ENCODE measurements at places on chromosomes 3 and 15.

GRCh38 chr3:187852842-187853730, 107.8 kb upstream of the BCL6 start:
- DNase-seq, result no peak

DNA sequence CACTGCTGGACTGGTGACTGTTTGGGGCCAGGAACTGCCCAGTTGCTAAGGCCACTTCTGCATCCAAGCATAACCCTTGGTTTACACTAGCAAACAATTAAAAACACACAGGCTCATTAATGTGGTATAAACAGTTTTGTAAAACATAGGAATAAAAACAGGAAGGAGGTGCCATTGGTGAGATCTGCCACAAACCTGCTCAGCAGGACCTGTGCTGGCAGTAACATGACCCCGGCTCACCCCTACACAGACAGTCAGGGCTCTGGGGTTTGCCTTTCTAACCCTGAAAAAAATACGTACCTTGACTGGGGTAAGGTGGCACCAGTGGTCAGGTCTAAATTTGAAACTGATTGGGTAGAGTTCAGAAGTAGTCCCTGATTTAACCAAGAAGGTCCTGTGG, 76.2 kb downstream of the ATP1B3 start:
- no peak for DNase-seq

DNA sequence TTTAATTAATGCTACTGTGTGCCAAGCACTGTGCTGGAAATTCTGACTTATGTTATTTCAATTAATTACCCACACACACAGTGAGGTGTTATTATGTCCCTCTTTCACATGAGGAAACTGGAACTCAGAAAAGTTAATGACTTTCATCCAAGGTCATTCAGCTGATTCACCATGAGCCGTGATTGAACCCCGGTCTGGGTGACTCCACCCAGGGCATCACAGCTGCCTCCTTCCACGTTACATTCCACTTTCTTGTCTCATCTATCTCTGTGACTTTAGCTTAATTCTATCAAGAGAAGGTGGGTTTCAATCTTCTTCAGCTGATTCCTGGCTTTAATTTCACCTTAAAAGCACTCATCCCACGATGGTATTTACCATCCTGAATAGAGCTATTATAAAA, 16.3 kb downstream of the SRGAP3 start:
- no peak for DNase-seq

- DNase-seq, result no peak
Observed at GRCh38 chr3:9553021-9553947, at the start of gene LHFPL4. TSS of gene LHFPL4 (minus strand) at chr3:9553822. CDS start at chr3:9552679, 1,143 bp downstream.

GRCh38 chr3:61299343-61300005, 48.2 kb upstream of the FHIT start:
- no peak for DNase-seq

GRCh38 chr3:196639483-196640296, at the start of gene NRROS:
TSS of gene NRROS (plus strand) at chr3:196639694. CDS start at chr3:196654540, 14,846 bp downstream.
- no peak for DNase-seq

DNA sequence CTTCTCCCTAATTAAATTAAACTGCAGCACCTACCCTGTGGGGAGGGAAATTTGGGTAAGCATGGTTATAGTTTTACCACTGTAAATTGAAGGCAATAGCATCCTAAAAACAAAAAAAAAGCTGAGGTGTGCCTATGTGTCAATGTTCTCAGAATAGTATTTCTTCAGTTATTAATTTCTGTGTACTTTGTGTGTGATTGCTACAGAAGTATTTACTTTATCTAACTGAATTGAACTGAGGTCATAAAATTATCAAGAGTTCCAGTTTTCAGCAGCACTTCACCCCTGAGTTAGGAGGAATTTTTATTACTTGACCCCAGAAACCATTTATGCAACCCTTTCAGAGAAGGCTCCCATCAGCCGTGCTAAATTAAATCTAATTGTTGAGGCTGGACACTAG, 333.6 kb upstream of the ALCAM start:
- DNase-seq, result no peak

DNA sequence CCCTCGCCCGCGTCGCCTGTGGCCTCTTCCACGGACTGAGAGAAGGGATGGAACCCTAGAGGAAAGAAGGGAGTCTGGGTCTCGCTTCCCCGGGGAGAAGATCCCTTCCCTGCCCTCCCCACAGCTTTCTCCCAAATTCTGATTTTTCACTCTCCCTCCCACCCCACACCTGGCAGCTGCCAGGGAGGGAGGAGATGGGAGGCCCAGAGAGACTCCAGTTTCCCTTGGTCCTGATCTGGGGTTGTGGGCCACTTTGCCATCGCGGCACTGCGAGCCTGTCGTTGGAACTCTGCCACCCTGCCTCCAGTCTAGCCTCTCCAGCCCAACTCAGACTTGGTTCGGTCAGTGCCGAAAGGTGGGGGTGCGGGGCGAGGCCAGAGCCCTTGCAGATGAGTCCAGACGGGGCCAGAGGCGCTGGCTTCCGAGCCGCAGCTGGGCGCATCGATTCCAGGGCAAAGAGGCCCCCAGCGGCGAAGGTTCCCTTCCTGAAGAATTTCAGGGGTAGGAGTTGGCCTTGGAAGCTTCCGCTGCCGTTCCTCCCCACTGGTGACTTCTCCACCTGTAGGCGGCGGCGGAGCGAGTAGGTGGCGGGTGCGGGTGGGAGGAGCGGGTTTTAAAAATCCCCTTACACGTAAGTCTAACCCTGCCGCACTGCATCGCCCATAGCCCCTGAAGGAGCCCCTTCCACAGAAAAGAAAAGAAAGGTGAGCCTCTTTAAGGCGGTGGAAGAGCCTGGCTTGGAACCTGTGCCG, 5.2 kb downstream of the WNT5A start:
- no peak for DNase-seq

DNA sequence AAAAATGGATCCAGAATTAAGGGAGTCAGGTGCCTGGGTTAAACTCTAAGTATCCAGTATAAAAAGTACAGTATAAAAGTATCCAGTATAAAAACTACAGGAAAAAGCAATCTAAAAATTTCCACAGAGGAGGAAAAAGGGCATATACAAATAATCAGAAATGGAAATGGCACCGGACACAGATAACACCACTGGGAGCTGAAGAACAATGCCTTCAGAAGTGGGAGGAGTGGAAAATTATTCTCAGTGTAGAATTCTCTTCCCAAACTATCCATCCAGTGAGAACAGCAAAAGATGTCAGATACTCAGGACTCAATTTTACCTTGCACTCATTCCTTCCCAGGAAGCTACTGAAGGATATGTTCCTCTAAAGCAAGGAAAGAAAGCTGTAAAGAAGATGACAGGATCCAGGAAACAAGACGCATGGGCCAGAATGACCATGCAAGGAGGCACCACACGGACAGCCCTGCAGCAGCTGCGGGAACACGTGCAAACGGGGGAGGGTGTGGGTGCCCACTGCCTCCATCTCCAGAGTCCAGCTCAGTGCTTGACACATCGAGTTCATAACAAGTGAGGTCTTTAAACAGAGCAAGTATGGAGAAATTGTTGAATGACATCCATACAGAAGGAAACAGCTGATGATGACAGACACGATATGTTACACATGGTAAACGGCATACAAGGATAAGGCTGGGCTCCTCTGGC, 68.5 kb downstream of the CHSY1 start:
- no peak for DNase-seq

GRCh38 chr3:154794814-154795445, 285.2 kb upstream of the MME start:
- DNase-seq, result no peak

DNA sequence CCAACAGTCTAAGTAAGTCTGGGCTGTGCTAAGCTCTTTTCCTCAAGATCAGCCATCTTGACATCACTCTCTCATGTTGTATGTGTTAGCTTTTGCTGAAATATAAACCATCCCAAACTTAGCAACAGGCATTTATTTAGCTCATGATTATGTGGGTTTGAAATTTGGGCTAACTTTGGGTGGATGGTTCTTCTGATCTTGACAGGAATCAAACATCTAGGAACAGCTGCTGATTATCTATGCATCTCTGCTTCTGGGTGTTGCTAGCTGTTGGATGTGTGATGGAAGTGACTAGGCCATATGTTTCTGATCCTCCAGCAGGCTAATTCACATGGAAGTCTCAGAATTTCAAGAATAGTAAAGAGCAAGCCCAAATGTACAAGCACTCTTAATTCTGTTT, 615.2 kb upstream of the TGFBR2 start:
- no peak for DNase-seq

GRCh38 chr15:77907824-77908751, 169.4 kb downstream of the TBC1D2B start:
- DNase-seq, result no peak

- DNase-seq, result no peak
Observed at GRCh38 chr3:11724615-11725339, 81.1 kb upstream of the VGLL4 start.

DNA sequence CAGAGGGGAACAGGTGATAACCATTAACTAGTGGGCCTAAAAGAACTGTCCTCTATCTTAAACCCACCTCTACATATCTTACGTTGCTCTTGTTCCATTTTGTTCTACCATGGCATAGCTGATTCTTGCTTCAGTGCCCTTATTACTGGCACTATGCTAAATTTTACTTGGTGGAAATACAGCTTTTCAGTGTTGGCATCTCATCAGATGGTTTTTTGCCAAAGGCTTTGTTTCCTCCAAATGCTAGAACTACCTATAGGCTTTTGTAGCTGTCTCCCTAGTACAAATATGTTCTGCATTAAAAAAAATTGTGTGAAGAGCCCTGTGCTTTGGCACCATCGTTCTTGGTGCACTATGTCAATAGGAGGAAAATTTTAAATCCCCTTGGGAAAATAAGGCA, 145.0 kb upstream of the ZBTB20 start:
- no peak for DNase-seq

DNA sequence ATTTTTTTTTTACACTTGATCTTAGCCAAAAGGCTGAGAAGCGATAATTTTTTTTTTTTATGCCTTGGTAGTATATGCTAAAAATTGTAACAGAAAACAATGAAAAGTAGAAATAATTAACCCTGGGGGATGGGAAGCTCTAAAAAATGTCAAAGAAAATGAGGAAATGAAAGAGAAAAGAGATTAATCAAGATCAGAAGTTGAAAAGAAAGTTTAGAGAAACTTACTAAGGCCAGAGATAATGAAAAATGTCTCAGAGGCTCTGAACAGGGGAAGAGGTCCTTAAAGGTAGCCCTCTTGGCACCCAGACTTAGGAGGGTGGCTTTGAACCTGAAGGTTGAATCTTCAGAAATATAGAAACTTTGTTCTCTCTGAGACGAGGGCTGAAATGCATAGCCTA, 58.6 kb upstream of the ZBED2 start:
- no peak for DNase-seq

- DNase-seq, result no peak
Observed at GRCh38 chr15:45743426-45744235, 108.8 kb downstream of the SQOR start.

DNA sequence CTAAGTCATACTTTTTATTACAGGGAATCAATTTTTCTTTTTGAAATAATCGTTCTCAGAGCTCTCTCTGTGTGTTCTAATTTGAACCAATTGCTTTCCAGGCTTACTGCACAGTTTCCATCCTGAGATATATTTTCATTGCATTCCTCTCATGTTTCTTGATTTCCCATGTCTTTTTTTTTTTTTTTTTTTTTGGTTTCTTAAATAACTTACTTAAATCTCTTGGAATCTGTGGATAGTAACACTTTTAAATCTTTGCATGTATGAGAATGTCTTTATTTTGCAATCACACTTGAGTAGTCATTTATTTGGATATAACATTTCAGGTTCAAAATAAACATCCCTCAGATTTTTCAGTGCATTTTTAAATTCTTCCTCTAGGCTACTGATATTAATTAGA, 14.5 kb upstream of the ABTB1 start:
- no peak for DNase-seq

- no peak for DNase-seq
Observed at GRCh38 chr15:90266485-90266884, 1.0 kb downstream of the NGRN start.

DNA sequence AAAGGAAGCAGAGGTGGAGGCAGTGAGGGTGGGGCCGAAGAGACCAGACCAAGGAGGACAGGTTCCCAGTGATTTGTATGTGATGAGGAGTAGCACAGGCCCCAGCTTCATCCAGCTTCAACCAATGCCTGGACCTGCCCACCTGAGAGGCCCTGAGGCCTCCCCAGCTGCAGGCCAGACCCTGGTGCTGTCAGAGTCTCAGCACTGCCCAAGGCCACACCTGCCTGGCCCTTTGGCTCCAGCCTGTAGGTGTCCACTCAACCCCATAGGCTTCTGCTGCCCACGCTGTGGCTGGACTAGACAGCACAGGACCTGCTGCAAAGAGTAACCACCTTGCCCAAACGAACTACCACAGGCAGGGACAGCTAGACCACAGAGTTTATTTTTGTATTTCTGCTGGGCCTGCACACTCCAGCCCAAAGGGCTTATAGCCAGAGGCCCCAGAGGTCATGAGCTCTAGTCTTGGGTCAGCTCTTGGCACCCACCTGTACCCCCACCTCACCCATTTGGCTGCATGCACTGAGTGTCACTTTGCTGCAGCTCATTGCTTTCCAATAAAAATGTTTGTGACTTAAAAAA, 81.9 kb upstream of the CDV3 start:
- no peak for DNase-seq

- DNase-seq, result peak; percentile 91
Observed at GRCh38 chr15:97968380-97968779, 7.9 kb downstream of the ARRDC4 start.

DNA sequence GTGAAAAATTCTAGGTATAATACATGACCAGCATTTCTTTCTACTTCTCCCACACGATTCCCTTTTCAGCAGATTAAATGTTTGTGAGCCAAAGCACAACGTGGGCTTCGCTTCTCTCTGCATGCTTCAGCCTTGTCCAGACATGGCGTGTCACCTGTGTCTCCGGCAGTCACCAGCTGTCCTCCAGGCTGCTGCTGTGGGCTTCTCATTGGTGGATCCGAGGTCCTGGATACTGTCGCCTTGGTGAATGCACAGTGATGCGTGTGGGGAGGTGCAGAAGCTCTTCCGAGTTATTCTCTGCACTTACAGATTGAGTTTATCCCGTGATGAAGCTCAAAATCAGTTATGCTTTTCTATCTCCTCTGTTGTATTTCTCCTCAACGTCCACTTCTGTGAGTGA, 23.0 kb upstream of the GOLGA8J start:
- no peak for DNase-seq

- no peak for DNase-seq
Observed at GRCh38 chr3:27653803-27654558, 68.1 kb downstream of the EOMES start.

- no peak for DNase-seq
Observed at GRCh38 chr3:38717355-38718240, 68.1 kb upstream of the SCN5A start.

GRCh38 chr3:127730666-127731295, 58.0 kb downstream of the ABTB1 start:
- DNase-seq, result no peak

- no peak for DNase-seq
Observed at GRCh38 chr3:117871934-117872333, 1162.4 kb downstream of the TUSC7 start.
